Renal cortex interstitium (tissue), 15 donors: ENCODE measurements at places on chromosomes 7 and 10. TPM values are rescaled to one million over a fixed set of nuclear protein-coding genes. Genes with fewer than 3 reads are reported as not detected.
A peak's percentile ranks its signal among the peaks of the same experiment; 100 is the strongest.

- DNase-seq: peak; percentile 69
Observed at GRCh38 chr7:154913638-154914307, 89.2 kb downstream of the PAXIP1 start.

- DNase-seq: no peak
Observed at GRCh38 chr10:88522715-88523114, 60.4 kb downstream of the RNLS start.

GRCh38 chr10:6748981-6749635 lies 169.0 kb upstream of the PRKCQ start:
- DNase-seq: no peak

- no peak for DNase-seq
Observed at GRCh38 chr7:150388709-150389531, 9.8 kb downstream of the ZNF775 start.

DNA sequence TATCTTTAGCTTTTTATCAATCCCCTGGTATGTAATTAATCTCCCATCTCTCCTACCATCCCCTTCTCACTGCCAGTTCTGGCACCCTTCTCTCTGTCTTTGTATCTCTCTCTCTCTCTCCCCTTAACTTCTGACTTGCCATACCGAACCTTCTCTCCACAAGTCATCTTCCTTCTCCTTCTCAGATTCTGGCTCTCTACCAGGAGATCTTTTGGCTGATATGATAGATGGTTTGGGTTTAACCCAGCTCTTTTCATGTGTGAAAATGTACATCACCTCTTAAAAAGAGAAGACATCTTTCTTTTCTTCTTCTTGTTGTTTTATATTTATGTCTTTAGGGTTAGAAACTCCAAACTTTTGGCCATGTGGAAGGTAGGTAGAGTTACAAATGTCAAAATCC lies 196.7 kb downstream of the HGF start:
- DNase-seq: no peak

Gene HACD1
- polyA plus RNA-seq: 15.4 TPM

DNA sequence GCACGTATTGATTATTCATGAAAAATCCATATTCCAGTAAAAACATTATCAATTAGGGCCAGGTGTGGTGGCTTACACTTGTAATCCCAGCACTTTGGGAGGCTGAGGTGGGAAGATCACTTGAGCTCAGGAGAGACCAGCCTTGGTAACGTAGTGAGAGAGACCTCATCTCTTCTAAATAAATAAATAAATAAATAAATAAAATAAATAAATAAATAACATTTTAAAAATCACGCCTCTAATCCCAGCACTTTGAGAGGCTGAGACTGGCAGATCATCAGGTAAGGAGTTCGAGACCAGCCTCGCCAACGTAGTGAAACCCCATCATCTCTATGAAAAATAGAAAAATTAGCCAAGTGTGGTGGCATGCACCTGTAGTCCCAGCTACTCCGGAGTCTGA lies 32.1 kb downstream of the NRBF2 start:
- DNase-seq: no peak

Gene CAMK2B
- 3.4 TPM for polyA plus RNA-seq

DNA sequence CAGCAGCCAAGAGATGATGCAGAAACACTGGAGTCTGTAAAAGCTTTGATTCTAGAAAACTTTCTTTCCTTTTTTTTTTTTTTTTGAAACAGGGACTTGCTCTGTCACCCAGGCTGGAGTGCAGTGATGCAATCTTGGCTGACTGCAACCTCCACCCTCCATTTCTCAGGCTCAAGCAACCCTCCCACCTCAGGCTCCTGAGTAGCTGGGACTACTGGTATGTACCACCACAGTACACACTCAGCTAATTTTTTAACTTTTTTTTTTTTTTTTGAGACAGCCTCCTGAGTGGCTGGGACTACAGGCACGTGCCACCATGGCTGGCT lies 17.0 kb upstream of the BAG3 start:
- DNase-seq: no peak
